Fibroblast of skin of right biceps (primary cell): ENCODE measurements at places on chromosomes 13 and 19.
A peak's percentile ranks its signal among the peaks of the same experiment; 100 is the strongest.

DNA sequence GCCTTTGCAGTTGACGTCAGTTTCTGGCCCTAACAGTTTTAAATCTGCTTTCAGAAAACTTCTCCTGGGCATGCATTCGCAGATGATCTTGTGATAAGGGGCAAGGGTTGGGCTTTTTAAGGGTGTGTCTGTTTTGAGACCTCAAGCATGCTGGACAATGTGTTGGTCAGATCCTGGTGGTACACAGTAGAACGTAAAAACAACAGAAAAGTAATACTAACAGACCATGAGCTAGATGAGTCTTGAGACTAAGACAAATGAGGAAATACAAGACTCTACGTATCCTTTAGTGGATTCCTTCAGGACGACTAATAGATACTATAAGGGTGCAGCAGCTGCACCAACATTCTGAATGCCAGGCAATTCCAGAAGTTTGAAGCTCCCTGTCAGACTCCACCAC, 237.6 kb downstream of the DNAJC15 start:
- peak; percentile 84 for DNase-seq

DNA sequence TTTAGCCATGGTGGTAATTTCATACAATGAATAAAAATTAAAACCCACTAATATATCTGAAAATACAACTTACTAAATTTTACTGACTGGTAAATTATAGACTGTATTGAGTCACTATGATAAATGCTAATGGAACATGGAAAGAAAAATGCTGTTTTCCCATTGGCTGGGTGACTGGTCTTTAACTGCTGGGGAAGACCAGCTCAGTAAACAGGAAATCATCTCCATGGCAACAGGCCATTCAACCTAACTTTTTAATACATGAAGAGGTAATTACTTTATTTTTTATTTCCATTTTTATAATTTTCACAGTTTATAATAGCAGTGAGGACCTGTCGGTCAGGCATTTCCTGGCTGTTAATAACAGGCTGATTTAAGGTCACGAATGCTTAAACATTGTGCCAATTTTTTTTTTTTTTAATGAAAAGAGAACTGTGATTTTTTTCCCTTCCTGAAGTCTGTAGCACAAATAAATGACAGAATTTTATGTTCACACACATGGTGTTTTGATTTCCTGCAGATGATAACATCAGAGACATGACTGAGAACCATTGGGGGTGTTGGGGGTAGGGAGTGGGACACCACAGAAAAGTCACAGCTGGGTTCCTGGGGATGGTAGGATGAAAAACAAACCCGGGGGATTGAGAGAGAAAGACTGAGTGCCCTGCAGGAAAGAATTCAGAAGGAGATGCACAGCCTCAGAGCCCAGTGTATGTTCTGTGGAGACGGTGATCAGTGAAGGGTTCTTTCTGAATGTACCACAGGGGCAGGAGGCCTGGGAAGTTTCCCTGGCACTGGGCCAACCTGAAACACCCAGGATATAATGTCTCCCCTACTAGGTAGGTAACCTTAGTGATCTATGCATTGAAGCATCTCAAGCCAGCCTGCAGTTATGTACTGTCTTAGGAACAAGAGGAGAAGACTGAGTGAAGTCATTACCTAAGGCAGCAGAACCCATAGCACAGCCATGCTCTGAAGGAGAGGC, 297.1 kb downstream of the COG6 start:
- peak; percentile 68 for DNase-seq

DNA sequence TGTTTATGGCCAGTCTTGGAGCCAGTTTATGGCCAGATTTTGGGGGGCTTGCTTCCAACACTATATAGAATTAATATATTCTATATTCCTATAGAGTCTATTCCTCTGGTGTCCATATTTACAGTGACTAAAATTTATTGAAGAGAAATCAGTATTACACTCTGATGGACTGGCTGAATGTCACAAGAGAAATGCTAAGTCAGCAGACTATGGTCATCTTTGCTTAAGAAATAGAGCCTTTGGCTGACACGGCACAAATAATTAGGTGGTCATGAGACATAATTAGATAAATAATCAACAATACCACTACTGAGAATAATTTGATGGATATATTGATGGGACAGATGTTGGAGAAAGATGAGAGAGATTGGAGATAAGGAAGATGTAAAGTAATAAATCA, 272.9 kb downstream of the SLITRK5 start:
- no peak for DNase-seq

GRCh38 chr13:43805681-43806128, 18.9 kb upstream of the ENOX1 start:
- peak; percentile 44 for DNase-seq

GRCh38 chr13:40123962-40124632, 468.6 kb downstream of the COG6 start:
- DNase-seq, result no peak

DNA sequence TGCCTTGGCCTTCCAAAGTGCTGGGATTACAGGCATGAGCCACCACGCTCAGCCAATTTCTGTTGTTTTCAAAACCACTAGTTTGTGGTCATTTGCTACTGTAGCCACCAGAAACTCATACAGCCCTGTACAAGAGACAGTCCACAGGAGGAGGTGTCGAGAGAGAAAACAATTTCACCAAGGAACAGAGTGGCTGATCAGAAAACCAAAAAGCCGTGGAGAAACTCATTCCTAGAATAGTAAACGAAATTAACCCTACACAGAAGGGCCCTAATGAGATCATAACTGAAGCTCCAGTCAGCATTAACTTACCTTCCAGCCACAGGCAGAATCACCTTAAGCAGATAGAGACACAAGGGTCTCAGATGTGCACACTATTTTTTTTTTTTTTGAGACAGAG, 3.8 kb upstream of the CCDC124 start:
- DNase-seq, result no peak

GRCh38 chr19:7288977-7289376, 5.2 kb downstream of the INSR start:
- DNase-seq, result no peak

- no peak for DNase-seq
Measured at GRCh38 chr13:74569251-74569650, 435.0 kb upstream of the KLF12 start.
